ENCODE measurements at places on chromosomes 6 and 20.
A peak's percentile ranks its signal among the peaks of the same experiment; 100 is the strongest.

GRCh38 chr6:46781478-46782378 is 11.5 kb upstream of the MEP1A start:
- DNase-seq: peak; percentile 72

GRCh38 chr20:50405915-50406609 is 104.1 kb upstream of the PTPN1 start:
- no peak for DNase-seq

DNA sequence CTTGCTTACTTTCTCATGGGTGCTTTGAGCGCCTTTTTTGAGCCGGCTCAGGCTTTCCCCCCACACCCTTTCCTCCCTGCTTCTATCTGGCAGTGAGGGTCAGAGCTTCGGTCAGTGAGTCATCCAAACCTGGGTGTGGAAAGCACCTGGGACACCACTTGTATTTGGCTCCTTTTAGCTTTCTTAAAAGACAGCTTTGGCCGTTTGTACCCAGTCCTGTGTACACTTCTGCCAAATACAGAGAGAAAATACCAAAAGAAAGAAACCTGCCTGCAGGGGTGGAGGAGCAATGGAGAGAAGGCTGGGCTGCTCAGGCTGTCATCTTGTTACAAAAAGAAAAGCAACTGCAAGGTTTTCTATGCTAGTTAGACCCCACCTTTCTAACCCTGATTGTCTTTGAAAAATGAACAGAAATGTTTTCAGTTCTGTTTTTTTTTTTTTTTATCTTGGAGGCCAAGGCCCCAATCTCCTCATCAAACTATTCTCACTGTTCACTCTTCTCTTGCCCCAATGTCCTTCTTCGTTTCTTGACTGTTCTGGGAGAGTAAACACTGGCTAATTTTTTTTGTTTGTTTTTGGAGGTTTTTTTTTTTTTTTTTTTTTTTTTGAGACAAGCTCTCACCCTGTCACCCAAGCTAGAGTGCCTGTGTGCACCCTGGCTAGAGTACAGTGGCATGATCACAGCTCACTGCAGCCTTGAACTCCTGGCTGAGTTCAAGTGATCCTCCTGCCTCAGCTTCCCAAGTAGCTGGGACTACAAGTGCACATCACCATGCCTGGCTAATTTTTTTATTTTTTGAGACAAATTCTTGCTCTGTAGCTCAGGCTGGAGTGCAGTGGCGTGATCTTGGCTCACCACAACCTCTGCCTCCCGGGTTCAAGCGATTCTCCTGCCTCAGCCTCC is 76.4 kb downstream of the SSR1 start:
- peak; percentile 19 for DNase-seq

DNA sequence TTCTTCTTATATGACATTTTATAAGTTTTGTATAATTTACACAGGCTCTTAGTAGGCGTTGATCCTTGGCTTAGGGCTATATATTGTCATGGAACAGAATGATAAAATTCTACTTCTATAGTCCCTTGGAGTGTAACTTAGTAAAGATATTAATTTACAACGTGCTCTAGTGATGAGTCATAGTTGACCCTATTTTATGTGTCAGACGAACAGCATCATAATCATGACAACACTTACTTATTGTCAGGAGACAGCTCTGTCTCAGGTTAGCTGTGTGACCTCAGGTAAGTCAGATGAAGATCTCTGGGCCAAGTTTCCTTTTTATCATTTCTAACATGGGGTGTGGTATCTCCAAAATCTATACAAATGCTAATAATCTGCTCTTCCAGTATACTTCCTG is 473.5 kb downstream of the UTRN start:
- DNase-seq: no peak

DNA sequence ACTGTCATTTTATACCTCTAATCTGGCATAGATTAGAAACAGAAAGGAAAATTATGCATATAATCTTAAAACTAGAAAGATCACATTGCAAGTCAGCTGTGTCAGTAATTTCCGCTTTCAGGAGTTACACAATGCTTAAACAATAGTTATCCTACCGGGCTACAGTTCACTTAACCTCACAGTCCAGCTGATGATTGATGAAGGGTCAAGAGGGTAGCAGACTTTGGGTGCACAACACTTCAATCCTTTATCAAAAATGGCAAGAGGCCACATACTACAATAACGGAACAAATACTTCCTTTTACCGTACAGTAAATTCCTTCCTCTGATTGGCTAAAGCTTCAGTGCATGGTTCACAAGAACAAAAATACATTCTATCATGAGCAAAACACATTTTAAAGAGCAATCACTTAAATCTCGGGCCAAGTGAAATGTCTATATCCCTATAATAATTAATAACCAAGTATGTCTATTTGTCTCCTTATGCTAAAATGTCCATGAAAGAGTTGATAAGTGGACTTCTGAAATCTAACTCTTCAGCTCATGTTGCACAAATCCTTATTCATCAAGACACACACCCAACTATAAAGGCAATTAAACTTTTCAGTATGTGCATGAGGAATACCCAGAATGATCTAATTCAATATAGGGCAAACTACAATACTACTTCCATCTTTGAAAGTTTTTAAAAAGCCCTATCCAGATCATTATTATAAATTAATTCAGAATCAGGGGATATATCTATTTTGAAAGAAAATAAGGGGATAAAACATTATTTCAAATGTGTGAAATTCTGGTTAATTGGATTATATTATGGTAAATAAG is 76.8 kb downstream of the HIVEP2 start:
- DNase-seq: no peak

- peak; percentile 90 for DNase-seq
Observed at GRCh38 chr6:156852147-156852857, 75.1 kb downstream of the ARID1B start.

DNA sequence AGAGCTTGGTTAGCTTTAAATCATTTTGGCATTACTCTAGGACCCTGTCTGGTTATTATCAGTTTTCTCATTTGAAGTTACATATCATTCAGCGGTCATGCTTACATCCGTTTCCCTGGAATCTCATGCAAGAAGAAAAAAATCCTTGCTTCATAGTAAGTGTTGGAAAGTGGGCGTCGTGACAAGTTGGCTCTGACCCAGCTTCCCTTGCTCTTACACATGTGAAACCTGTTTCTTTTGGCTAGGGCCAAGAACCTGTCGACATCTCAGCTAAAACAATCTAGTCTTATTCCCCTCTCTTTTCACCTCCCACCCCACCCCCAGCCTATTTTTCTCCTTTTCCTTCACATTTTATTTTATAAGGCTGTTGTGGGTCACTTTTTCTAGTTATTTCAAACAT is 45.5 kb downstream of the ANKS1A start:
- no peak for DNase-seq

Measured in OCI-LY7 (cell line).